T-helper 2 cell (primary cell): ENCODE measurements at places on chromosomes 7 and 10.
A peak's percentile ranks its signal among the peaks of the same experiment; 100 is the strongest.

DNA sequence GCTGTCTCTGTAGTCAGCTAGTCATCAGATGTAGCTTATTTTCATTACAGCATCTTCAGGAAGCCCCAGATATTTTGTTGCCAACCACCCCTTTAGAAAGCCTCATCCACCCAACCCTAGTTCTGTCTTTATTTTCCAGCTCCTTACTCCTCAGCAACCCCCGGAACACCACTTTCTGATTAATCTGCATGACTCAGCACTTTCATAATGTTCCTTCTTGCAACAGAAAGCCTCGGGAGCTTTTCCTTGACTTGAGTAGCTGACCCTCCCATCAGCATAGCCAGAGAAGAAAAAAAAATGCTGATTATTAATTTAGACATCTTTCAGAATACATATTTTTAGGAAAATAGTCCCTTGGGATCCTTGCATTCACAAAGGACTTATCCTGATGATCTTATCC, 244.0 kb upstream of the CXCL12 start:
- DNase-seq: no peak

- no peak for DNase-seq
Measured at GRCh38 chr7:68504716-68505115, 1093.6 kb upstream of the AUTS2 start.

DNA sequence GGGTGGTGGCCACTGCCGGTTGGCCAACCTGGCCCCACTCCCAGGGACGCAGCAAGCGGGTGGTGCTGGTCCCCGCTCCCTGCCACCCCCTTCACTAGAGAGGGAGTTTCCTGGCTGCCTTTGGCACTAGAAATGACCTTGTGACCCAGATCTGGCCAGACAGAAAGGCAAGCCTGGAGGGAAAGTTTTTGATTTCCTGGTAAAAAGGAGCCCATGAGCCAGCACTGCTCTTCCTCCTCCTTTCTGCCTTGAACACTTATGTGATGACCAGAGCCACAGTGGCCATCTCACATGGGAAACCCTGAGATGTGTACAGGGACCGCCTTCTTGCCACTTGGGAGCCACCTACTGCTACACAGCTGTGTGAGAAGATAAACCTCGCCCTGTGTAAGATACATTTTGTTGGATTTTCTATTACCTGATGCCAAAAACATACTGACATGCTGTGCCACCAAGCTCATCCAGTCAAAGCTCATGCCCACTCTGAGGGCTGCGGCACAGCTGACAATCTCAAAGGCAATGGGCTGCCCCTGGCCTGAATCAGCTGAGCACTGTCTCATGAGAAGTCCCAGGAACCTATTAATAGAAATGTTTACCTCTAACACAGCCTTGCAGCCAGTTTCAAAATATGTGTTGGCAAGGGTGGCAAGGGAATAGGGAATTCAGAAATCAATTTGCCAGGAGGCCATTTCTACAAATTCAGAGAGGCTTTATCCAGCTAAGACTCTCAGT, 94.0 kb downstream of the CYTH3 start:
- no peak for DNase-seq

DNA sequence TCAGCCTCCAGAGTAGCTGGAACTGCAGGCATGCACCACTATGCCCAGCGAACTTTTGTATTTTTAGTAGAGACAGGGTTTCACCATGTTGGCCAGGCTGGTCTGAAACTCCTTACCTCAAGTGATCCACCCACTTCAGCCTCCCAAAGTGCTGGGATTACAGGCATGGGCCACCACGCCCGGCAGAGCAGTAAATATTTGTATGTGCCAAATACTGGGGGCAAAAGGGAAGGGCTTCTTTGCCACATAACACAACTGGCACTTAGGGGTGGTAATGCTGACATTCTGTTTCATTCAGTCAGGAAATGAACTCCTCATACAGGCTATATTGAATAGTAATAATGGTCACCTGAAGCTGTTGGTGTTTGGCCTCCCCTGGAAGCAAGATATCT, 41.6 kb downstream of the ACSM6 start:
- no peak for DNase-seq

GRCh38 chr7:26298472-26299058, 6.9 kb downstream of the SNX10 start:
- no peak for DNase-seq

- no peak for DNase-seq
Measured at GRCh38 chr10:14698111-14698828, 76.4 kb downstream of the FAM107B start.

DNA sequence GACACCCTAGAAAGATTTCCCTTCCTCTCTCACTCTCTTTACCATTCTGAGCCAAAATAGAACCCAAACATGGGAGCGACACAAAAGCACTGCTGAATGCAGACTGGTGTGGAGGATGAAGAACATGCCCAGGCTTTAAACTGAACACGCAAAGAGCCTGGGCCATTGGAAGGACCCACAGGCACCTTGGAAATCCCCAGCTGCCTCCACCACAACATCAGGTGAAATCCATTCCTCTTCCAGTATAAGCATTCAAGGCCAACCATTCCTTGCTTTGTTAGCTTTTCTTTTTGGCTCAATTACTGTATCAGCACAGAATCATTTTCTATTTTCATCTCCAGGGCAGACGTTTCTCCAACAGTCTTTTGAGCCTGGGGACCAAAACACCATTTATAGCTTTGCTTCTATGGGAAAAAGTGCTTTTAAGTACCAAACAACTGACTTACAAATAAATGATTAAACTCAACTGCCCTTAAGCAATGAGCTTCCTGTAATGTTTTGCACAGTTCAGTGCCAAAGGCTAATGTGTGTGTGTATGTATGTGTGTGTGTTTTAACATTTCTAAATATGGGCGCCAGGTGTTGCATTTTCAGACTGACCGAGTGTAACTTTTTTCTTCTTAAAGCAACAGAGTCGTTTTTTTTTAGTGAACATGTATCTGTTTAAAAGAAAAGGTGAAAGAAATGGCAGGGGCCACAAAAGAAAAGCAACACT, 16.2 kb upstream of the BLNK start:
- DNase-seq: no peak

- no peak for DNase-seq
Measured at GRCh38 chr7:124937076-124937475, 7.5 kb upstream of the POT1 start.

DNA sequence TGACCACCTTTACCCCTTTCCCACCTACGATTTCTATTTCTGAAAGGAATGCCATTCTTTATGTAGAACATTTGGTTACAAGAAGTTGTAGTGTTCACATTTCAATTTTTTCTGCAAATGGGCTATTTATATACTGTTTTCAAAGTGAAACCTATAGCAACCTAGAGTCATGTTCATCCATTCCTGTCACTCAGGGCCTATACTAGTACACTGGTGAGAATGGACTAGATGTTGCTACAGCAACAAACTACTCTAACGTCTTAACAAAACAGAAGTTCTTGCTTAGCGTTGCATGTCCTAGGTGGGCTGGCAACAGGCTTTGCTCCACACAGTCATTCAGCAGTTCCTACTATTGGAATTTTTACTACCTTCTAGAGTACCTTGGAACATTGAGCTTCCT, 16.3 kb downstream of the CASD1 start:
- no peak for DNase-seq

DNA sequence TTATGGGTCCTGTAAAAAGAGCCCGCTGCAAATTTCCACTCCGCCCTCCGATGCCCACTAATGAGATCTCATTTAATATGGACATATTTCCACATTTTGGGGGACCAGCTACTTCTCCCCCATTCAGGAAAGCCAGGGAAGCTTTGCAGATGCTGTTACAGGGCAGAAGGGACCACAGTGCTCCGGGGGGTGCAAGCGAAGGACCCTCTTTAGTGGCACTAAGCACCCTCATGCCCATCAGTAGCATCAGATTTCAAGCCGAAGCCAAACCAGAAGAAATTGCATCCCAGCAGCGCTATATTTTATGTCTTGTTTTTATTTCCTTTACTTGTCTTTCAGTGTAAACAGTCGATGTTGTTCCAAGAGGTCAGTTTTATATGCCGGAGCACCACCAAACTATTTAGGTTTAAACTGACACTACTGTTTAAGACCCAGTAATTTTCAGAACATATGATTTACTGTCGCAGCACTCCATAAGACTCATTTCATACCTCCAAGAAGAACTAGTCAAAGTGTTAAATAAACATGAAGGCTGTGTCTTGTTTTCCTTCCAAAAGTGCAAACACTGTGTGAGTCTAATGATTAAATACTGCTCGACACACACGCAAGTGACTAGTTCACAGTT, 122.2 kb upstream of the MGMT start:
- DNase-seq: no peak

DNA sequence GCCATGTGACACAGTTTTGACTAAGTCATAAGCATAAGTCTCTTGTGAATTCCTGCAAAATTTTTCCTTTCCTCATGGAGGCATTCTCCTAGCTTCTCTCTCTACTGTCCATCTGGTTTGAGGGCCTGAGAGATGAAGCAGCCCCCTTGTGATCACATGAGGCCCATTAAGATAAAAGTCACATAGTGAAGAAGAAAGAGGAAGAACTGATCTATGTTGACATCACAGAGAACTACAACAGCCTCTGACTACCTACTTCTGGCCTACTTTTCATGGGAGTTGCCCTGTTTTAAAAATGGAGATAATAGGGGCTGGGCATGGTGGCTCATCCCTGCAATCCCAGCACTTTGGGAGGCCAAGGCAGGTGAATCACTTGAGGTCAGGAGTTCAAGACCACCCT, 50.4 kb downstream of the TFEC start:
- no peak for DNase-seq

- peak; percentile 47 for DNase-seq
Measured at GRCh38 chr10:50394832-50395231, 143.5 kb upstream of the ASAH2 start.

- DNase-seq: no peak
Measured at GRCh38 chr10:132305654-132306342, 2.0 kb downstream of the STK32C start.

DNA sequence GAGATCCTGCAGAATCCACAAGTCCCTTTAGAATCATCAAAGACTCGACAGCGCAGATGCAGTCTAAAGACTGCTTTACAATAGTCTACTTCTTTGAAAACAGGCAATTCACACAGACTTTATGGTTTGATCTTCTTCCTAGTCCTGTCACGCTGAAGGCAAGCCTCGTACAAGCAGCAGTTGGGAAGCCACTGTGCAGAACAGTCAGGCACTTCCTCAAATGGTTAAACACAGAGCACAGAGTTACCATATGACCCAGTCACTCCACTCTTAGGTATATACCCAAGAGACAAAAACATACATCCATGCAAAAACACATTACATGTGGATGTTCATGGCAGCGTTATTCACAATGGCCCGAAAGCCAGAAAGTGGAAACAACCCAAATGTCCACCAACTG, 41.4 kb downstream of the LRRC20 start:
- DNase-seq: no peak

DNA sequence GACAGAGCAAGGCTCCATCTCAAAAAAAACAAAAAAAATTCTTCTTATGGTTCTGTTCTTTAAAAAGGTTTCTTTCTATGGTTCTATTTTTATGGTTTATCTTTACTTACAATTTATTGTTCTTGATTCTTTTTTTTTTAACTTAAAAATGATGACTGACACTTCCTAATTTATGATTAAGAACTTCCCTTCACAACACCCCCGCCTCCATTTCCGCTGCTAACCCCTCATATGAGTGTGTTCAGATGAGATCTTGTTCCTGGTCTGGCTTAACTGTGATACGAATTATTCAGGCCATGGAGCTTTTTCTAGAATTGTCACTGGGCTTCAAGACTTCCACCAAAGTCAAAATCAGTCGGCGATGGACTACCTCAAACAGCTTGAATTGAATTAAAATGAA, 33.9 kb downstream of the PTER start:
- no peak for DNase-seq

DNA sequence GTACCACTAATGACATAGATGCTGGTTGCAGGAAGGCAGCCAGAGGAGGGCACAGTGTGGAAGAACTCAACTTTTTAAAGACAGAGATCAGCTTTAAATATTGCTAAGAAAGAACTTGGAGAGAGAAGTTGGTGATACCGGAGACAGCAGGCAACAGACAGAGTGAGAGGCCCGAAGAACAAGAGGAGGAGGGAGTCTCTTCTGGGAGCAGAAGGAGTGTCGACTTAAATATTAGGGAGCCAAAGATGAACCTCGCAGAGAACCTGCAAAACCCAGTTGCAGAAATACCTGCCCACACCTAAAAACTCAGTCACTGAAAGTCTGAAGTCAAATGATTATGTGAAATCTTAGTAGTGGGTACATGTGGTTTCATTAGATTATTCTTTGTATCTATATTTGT, 3.4 kb upstream of the WDR86 start:
- no peak for DNase-seq

- DNase-seq: peak; percentile 81
Measured at GRCh38 chr10:97858001-97858439, 8.4 kb downstream of the GOLGA7B start.

DNA sequence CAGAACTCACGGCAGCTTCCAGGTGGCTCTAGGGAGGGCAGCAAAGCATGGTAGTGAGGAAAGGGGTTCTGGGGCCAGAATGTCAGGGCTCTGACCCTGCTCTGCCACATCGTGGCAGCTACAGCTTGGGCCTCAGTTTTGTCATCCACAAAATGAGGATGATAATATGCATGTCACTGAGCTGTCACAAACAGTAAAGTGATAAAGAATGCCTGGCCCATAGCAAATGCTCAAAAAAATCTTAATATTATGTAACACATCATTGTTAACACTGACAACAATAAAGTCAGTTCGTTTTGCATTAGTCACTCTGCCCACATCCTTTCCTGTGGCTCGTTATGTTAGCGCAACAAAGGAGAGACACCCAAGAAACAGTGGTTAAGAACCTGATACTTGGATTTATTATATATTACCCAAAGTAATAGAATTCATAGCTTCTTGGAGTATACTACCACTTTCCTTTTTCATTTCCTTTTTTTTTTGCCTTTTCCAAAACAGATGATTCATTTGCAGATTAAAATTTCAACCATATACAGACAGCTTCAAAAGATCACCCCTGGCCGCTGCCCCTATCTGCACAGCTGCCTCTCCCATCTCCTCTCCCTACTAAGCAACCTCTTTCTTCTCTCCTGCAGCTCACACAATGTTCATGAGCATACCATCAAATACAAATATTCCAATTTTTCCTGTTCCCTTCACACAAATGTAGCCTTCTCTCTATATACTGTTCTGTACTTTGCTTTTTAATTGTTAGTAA, 45.5 kb upstream of the DDC start:
- DNase-seq: no peak

DNA sequence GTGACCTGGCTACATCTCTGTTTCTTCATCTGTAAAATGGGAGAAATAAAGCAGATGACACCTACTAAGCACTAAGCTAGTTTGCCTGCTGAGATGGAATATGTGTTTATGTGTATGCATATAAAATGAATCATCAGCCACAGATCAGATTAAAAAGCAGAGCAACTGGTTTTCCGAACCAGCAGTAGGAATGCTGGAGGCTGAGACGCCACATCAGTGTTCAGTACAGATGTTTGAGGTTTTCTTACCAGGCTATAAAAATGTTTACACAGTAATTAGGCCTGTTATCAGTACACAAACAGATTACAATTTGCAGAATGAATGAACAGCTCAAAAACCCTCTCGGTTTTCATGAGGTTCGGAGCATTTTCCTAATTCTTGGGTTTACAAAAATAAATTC, 85.8 kb downstream of the CALN1 start:
- no peak for DNase-seq
